Endothelial cell of umbilical vein (primary cell): ENCODE measurements at places on chromosomes 2 and 18. TPM values are rescaled to one million over a fixed set of nuclear protein-coding genes. Genes with fewer than 3 reads are reported as not detected.

DNA sequence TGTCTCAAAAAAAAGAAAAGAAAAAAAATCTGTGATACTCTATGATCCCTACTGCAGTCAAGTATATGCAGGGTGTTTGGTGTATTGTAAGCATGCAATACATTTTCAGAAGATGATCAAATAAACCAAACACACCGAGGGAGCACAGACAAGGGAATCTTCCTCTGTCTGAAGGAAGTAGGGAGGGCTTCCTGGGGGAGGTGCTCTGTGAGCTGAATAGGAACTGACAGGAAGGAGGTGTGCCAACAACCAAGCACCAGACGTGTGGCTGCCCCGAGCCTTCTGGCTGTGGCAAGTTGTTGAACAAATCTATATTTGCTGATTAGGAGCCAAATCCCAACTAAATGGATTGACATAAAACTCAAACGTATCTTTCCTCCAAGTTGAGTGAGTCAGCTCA lies 14.6 kb downstream of the THNSL2 start:
- H3K27me3 ChIP-seq: no peaks in the 10 kb centered on the region
- no peak for DNase-seq
- H3K36me3 ChIP-seq: no peaks in the 10 kb centered on the region
- H3K27ac ChIP-seq: no peak overlapping the region

DNA sequence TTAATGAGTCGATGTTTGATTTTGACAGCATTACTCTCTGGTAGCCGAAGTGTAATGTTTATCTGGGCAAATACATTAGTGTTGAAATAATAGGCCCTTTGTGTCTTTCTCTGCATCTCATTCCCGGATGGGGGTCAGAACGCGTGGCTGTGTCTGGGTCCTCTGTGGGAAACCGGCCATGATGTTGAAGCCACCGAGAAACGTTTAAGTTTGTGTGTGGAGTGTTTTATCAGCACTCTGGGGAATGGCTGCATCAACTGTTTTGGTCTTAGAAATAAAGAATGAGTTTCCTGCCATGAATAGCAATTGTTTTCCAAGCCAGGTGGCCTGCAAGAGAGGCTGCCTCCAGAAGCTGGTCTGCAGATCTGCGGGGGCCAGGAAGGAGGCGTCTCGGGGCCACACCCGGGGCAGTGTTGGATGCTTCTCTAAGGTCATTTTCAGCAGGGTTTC lies 69.7 kb downstream of the RNF144A start:
- peaks cover 10% of the 10 kb centered on the region for H3K4me1 ChIP-seq
- no peak overlapping the region for H3K27ac ChIP-seq
- H3K27me3 ChIP-seq: no peaks in the 10 kb centered on the region
- peak; percentile 63 for DNase-seq
- H3K4me3 ChIP-seq: no peak overlapping the region

- no peaks in the 10 kb centered on the region for H3K36me3 ChIP-seq
- no peak overlapping the region for H3K4me3 ChIP-seq
- H3K27ac ChIP-seq: no peak overlapping the region
Observed at GRCh38 chr2:241842620-241843211, 16.0 kb downstream of the PDCD1 start.

DNA sequence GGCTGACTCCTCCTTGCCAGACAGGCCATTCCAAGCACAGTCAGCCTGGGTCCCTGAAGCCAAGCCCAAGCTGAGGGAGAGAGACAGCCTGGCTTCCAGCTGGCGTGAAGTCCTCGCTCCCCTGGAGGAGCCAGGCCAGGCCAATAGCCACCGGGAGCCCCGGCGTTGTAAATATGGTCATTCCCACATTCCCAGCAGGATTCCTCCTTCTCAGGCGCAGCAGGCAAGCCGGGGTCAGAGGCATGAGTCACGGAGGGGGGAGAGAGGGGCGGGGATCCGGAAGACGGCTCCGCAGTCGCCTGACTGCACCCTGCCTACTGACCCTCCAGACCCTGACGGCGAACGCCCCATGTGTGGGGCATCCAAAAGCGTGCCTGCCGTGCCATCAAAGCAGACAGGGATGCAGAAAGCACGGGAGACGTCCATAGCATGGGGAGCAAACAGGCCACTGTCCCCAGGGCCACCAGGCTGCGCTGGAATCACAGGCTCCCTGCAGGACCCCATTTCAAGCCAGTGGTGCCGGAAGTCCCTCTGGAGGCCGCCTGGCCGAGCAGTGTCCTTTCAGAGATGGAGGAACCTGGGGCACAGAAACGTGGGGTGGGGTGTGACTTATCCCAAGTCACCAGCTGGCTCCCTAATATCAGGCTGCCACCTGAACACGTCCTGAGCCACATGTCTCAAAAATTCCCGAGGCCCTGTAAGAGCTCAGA lies 48.2 kb downstream of the TWIST2 start:
- H3K4me3 ChIP-seq: no peak overlapping the region
- no peaks in the 10 kb centered on the region for H3K36me3 ChIP-seq
- H3K4me1 ChIP-seq: peaks cover 12% of the 10 kb centered on the region
- H3K27ac ChIP-seq: peak overlapping the region; percentile 30

DNA sequence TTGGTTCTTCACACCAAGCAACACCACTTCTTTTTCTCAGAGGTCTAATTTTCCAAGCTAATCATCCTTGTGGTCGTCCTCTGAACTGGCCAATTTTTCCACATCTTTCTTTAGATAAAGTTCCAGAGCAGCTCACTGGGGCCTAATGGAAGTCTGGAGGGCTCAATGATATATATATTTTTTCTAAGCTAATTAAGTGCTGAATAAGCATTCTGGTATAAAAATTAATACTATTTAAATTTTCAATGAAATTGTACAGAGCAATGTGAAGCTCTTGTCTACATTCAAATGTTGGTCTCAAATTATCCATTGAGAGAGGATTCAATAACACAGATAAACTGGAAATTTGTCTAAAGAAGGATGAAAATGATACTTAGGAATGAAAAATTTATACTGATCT lies 866.6 kb downstream of the ERBB4 start:
- H3K4me3 ChIP-seq: no peak overlapping the region
- H3K36me3 ChIP-seq: no peaks in the 10 kb centered on the region
- H3K4me1 ChIP-seq: peaks cover 3% of the 10 kb centered on the region
- no peaks in the 10 kb centered on the region for H3K27me3 ChIP-seq
- H3K27ac ChIP-seq: no peak overlapping the region

- no peak overlapping the region for H3K27ac ChIP-seq
- H3K4me1 ChIP-seq: peaks cover 9% of the 10 kb centered on the region
- no peak overlapping the region for H3K4me3 ChIP-seq
- H3K36me3 ChIP-seq: no peaks in the 10 kb centered on the region
- no peaks in the 10 kb centered on the region for H3K27me3 ChIP-seq
- DNase-seq: no peak
Observed at GRCh38 chr2:101341421-101341820, 32.9 kb upstream of the RNF149 start.

DNA sequence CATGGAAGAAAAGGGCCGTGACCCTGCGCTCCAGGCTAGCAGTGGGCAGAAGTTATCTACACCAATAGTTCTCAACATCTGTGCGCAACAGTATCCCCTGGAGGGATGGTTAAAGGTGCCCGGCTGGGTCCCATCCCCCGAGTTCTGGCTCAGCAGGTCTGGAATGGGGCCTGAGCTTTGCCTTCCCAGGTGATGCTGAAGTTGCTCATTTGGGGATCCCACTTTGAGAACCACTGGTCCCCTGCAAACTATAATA lies 31.1 kb downstream of the DNMT3A start:
- no peaks in the 10 kb centered on the region for H3K27me3 ChIP-seq
- DNase-seq: no peak
- no peak overlapping the region for H3K27ac ChIP-seq
- H3K4me1 ChIP-seq: no peaks in the 10 kb centered on the region

DNA sequence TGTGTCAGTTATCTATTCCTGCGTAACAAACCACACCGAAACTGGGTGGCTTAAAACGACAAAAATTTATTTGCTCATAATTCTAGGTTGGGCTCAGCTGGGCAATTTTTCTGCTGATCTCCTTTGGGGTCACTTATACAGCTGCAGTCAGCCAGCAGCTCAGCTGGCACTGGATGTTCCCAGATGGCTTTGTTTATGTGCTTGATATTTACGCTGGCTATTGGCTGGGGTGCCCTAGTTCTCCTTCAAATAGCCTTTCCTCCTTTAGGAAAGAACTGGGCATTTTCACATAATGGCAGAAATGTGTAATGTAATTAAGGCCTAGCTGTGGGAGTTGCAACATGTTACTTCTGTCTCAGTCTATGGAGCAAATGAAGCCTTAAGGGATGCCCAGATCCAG lies 142.2 kb downstream of the B3GNT2 start:
- no peak overlapping the region for H3K27ac ChIP-seq
- no peaks in the 10 kb centered on the region for H3K36me3 ChIP-seq
- H3K27me3 ChIP-seq: no peaks in the 10 kb centered on the region
- H3K4me3 ChIP-seq: no peak overlapping the region
- no peaks in the 10 kb centered on the region for H3K4me1 ChIP-seq

DNA sequence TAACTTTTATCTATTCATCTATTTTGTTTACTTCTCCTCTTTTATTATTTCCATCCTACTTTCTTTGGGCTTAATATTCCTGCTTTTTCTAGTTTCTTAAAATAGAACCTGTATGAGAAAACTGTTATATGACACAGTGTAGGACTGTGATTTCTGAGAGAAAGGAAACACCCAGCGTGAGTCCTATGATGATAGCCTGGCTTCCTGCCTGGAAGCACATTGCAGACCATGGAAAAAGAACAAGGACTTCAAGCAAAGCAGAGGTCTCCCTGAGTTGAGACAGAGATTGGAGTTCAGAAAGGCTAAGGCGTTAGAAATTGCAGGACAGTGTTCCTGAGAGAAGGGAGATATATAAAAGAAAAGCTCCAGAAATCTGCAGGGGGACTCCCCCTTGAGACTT lies 7.8 kb downstream of the RBM44 start:
- no peaks in the 10 kb centered on the region for H3K36me3 ChIP-seq
- no peaks in the 10 kb centered on the region for H3K4me1 ChIP-seq
- peaks cover 12% of the 10 kb centered on the region for H3K27me3 ChIP-seq

Gene CPLX4
- not detected in 2 replicates for total RNA-seq

Gene ICA1L
- 3.7 and 4.1 TPM in 2 replicates for total RNA-seq

Gene LCT
- 0.07 TPM in 1 of 2 replicates, not detected in the other for total RNA-seq

Gene IKZF2
- total RNA-seq: 0.46 and 0.72 TPM in 2 replicates

Gene COL4A4
- not detected in 2 replicates for total RNA-seq
